ENCODE measurements at places on chromosomes 6 and 20.

DNA sequence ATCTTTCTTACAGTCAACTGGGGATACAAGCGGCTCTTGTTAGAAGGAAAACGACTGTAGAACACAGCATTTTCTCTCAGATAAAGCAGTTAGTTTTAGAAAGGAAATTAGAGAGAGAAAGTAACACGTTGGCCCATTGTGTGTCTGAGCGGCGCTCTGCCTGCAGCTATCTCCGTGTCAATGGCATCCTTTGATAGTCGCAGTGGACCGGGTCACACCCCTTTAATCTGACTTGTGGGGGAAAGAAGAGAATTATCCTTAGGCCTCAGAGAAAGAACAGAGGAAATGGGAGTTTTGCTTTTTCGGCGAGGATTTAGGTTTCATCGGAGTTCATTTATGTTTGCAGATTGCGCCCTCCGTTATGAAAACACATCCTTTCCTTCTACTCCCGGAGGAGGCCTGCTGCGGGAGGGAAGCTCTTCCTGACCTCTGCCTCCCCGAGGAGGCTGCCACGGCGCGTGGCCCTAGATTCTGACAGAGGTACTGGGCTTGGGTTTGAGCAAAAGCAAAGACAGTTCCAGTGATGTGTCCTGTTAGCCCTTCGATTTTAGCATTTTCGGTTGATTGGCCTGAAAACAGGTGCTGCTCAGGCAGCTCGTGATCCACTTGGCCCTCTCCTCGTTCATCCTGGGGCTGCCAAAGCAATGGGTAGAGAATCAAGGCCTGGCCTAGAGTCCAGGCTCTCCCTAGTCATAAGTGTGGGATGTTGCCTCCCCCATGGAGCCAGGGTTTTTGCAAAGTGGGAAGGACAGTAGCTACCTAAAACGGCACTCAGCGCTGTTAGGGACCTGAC, 74.9 kb downstream of the ZDHHC14 start:
- DNase-seq = no peak

- DNase-seq = no peak
Measured at GRCh38 chr6:137821491-137821890, 45.6 kb upstream of the TNFAIP3 start.

GRCh38 chr6:71045296-71045695, 88.4 kb upstream of the B3GAT2 start:
- DNase-seq = no peak

GRCh38 chr20:48839154-48839917, 11.5 kb upstream of the PREX1 start:
- DNase-seq = no peak

- no peak for DNase-seq
Measured at GRCh38 chr6:87661016-87661415, 41.0 kb downstream of the AKIRIN2 start.

DNA sequence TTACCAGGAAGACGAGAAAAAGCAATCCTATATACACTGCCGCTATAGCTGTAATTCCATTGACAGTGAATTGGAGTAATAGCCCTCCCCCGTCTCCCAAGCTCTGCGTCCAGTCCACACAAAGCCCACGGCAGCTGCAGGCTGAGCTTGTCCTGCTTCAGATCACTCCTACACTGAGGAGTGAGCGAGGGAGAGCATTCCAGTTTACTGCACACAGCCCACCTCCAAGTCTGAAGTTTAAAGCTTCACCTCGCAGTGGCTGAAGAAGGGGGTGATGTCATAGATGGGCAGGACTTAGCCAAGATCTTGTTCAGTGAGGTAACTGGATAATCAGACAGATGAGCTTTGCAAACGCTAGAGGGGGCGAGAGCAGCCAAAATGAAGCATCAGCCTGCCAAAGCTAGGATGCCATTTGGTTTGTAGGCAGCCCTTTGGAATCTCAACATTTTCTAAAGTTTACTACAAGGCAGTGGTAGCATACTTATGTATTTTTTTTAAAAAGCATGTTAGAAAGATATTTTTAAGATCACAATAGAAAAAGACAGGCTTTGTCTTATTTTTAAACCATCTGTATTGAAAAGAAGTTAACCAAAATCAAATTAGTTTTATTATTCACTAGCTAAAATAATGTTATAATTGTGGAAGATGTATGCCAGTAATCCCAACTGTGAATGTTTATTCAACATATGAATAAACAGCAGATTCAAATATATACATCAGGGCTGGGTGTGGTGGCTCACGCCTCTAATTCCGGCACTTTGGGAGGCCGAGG, at the start of gene FLRT3:
FLRT3 (minus strand) TSS at position 213 of the 772 bp plus-strand sequence. CDS start 10,106 bp downstream, outside the sequence.
- DNase-seq = no peak
